ENCODE measurements at places on chromosomes 11 and 22. TPM values are rescaled to one million over a fixed set of nuclear protein-coding genes. Genes with fewer than 3 reads are reported as not detected.

Gene SLC22A12
- total RNA-seq, result not detected

Gene ZP1
- not detected for total RNA-seq

Gene TMPRSS13
- total RNA-seq, result 1.5 TPM

DNA sequence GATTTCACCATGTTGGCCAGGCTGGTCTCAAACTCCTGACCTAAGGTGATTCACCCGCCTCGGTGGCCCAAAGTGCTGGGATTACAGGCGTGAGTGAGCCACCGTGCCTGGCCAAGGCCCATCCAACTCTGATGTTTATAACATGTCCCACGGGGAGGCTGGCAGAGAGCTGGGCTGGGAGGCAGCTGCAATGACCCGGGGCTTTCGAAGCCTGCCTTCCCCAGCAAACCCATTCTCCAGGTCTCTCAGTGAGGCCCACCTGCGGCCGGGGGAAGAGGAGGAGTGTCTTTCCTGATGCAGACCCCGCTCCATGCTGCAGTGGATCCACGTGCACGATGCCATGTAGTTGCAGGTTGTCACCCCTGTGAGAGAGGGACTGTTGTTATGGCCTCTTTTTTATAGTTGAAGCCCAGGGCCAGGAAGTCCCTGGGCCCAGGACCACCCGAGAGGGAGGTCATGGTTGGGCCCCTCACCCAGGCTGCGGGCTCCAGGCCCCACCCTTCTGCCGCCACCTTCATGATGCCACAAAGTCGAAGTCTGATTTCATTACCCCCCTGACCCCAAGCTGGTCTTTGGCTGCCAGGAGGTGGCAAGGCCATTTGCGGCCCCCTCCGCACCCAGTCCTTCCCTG lies 38.3 kb downstream of the KCNJ4 start:
- no peak for DNase-seq
- no peaks in the 10 kb centered on the region for H3K36me3 ChIP-seq
- H3K4me1 ChIP-seq, result no peaks in the 10 kb centered on the region
- no peaks in the 10 kb centered on the region for H3K27me3 ChIP-seq

- no peak overlapping the region for H3K4me3 ChIP-seq
- no peaks in the 10 kb centered on the region for H3K27me3 ChIP-seq
- no peak overlapping the region for H3K27ac ChIP-seq
- H3K36me3 ChIP-seq, result no peaks in the 10 kb centered on the region
- no peaks in the 10 kb centered on the region for H3K4me1 ChIP-seq
- DNase-seq, result no peak
These were observed 118.3 kb upstream of the NAV2 start for GRCh38 chr11:19594326-19594725.

Gene C11orf52
- total RNA-seq, result not detected

DNA sequence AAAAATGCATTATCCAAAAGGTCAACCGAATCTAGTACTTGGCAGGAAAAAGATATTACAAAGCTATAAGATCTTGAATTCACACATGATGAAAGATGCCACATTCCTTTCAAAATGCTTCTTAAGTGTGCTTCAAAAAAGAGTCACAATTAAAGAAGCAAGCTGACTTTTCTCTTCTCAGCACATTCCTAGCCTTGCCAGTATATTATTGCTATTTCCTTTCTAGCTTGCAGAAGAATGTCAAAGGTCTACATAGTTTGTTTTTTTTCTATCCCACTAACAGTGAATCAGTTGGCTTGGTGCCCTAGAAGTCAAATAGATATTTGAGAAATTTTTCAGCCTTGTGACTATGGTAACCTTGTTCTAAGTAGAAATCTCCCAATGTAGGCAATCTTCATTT lies 56.8 kb downstream of the GUCY1A2 start:
- no peaks in the 10 kb centered on the region for H3K4me1 ChIP-seq
- no peak overlapping the region for H3K4me3 ChIP-seq
- DNase-seq, result no peak
- H3K36me3 ChIP-seq, result no peaks in the 10 kb centered on the region

DNA sequence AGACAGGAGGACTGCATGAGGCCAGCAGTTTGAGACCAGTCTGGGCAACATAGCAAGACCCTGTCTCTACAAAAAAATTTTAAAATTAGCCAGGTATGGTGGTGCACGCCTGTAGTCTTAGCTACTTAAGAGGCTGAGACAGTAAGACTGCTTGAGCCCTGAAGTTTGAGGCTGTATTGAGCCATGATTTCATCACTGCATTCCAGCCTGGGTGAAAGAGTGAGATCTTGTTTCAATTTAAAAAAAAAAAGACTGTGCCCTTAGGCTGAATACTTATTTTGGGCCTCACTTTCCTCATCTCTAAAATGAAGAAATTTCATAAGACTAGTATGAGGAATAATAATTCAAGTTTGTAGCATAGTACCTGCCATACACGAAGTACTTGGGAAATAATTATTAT lies 6.9 kb downstream of the AQP11 start:
- H3K4me1 ChIP-seq, result no peaks in the 10 kb centered on the region
- no peaks in the 10 kb centered on the region for H3K27me3 ChIP-seq
- no peak for DNase-seq
- H3K4me3 ChIP-seq, result no peak overlapping the region
- no peaks in the 10 kb centered on the region for H3K36me3 ChIP-seq

- no peak overlapping the region for H3K4me3 ChIP-seq
- H3K27ac ChIP-seq, result peak overlapping the region; percentile 21
- peaks cover 7% of the 10 kb centered on the region for H3K27me3 ChIP-seq
- no peaks in the 10 kb centered on the region for H3K36me3 ChIP-seq
These were observed 2.9 kb upstream of the LRRC32 start for GRCh38 chr11:76673176-76674142.

GRCh38 chr11:66849501-66850234 lies 6.4 kb downstream of the RCE1 start:
- no peaks in the 10 kb centered on the region for H3K27me3 ChIP-seq
- no peaks in the 10 kb centered on the region for H3K4me1 ChIP-seq
- peaks cover 6% of the 10 kb centered on the region for H3K36me3 ChIP-seq
- no peak overlapping the region for H3K27ac ChIP-seq
- H3K4me3 ChIP-seq, result no peak overlapping the region

Gene SHISAL1
- total RNA-seq, result not detected

Gene DCDC1
- 0.07 TPM for total RNA-seq

- no peaks in the 10 kb centered on the region for H3K36me3 ChIP-seq
- H3K4me1 ChIP-seq, result no peaks in the 10 kb centered on the region
- H3K4me3 ChIP-seq, result no peak overlapping the region
- no peak for DNase-seq
These were observed 167.0 kb upstream of the NECTIN1 start for GRCh38 chr11:119895981-119896380.

Gene ASCL2
- total RNA-seq, result 0.55 TPM

GRCh38 chr22:47030143-47030661 lies 267.8 kb downstream of the TBC1D22A start:
- H3K4me3 ChIP-seq, result no peak overlapping the region
- H3K36me3 ChIP-seq, result no peaks in the 10 kb centered on the region
- no peak for DNase-seq

Gene C11orf42
- total RNA-seq, result not detected

GRCh38 chr22:48702573-48703264 lies 1125.0 kb downstream of the BRD1 start:
- H3K36me3 ChIP-seq, result no peaks in the 10 kb centered on the region
- H3K27me3 ChIP-seq, result no peaks in the 10 kb centered on the region
- no peaks in the 10 kb centered on the region for H3K4me1 ChIP-seq
- no peak overlapping the region for H3K27ac ChIP-seq

DNA sequence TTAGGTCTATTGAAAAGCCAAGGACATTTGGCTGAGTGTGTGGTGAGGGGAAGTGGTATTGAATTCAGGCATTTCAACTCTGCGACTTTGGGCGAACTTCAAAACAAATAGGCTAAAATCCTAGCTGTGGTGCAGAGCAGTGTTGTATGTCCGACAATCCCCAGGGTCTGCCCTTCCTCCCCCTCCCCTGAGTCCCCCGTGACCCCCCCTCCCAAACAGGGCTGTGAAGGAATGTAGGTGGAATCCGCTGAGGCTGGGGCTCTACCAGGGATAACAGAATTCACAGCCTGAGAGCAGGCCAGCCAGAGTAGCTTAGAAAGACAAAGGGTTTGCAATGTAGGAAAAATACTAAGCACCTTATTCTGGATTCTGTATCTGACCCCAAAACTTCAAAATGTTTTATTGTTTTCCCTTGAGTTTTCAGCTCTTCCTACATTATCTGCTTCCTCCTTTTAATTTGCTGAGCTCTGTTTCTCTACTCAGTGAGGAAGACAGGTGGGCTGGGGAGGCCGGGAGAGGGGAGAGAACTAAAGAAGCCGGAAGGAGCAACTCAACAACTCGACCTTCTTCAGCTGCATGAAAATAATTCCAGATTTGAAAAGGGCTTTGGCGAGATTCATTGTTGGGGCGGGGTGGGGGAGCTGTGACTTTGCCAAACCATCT lies 315.2 kb downstream of the BLID start:
- no peak overlapping the region for H3K4me3 ChIP-seq
- no peak for DNase-seq
- H3K27ac ChIP-seq, result no peak overlapping the region
- no peaks in the 10 kb centered on the region for H3K27me3 ChIP-seq

DNA sequence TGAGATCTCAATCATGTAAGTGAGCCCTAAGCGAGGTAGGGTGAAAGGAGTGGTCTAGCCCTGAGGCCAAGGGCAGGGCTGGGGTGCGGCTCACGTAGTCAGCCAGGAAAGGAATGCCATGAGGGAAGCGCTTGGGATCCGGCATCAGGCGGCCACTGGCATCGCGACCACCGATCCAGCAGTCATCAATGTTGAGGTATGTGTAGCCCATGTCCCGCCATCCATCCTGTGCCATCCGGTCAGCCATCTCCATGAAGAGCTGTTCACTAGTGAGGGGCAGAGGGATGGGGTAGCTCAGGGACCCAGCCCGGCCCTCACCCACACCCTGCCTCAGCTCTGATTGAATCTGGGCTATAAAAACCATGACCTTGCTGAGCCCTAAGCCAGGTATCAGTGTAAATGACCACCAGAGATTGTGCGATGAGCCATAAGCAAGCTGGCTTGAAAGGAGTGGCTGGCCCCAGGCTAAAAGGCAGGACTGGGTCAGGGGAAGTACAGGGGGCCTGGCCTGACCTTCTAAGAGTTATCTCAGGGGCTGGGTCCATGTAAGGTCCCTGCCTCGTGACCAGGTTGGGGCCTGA lies 2.9 kb downstream of the NAGA start:
- H3K4me1 ChIP-seq, result peaks cover 21% of the 10 kb centered on the region
- no peak for DNase-seq

Gene NAV2
- 0.42 TPM for total RNA-seq

DNA sequence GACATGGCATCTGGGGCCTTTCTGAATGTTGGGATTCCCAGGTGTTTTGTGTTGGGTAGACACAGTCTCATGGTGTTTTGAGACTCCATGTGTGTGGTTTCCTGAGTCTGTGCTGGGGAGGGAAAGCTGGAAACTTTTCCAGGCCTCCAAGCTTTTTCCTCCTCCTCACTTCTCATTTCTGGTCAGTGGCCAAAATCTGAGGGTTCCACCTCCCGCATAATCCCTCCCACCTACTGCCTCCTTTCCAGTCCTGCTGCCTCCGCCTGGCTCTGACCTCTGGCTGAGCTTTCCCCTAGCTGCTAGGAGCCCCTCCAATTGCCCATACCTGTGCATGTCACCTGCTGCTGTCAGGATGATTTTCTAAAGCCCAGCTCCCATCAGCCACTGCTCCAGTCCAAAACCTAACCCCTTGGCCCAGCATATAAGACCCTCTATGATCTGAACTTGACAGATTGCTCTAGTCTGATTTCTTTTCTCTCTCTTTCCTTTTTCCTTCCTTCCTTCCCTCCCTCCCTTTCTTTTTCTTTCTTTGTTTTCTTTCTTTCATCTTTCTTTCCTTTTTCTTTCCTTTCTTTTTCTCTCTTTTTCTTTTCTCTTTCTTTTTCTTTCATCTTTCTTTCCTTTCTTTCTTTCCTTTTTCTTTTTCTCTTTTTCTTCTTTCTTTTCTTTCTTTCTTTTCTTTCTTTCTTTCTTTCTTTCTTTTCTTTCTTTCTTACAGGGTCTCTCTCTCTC lies 51.4 kb upstream of the NECTIN1 start:
- H3K27me3 ChIP-seq, result no peaks in the 10 kb centered on the region
- H3K36me3 ChIP-seq, result no peaks in the 10 kb centered on the region
- DNase-seq, result no peak
- no peaks in the 10 kb centered on the region for H3K4me1 ChIP-seq
- no peak overlapping the region for H3K4me3 ChIP-seq
- no peak overlapping the region for H3K27ac ChIP-seq

DNA sequence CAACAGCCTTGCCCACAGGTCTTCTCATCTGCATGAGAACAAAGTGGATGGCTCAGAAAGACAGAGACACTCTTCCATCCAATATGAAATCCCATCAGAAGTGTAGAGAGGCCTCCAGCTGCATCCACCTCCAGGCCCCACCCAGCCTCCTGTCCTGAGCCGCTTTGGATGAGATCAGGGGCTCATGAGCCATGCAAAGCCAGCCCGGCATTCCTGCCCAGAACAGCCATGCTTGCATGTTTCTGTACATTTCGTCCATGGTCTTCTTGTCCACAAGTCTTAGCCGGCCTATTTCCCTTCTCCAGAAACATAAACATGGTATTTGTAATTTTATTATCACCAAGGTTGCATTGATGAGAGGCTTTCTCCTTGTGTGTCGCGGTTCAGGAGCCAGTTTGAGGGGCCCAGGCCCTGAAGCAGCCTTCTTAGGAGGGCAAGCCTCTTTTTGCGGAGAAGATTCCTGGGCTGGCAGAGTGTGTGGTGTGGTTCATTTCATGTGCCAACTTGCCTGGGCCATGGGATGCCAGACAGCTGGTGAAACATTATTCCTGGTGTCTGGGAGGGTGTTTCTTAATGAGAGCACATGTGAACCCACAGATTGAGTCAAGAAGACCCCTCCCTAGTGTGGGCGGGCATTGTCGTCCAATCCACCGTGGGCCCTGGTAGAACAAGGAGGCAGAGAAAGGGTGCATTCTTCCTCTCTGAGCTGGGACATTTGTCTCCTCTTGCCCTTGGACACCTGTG lies 928.9 kb downstream of the TBC1D22A start:
- no peaks in the 10 kb centered on the region for H3K27me3 ChIP-seq
- no peak overlapping the region for H3K4me3 ChIP-seq
- H3K27ac ChIP-seq, result no peak overlapping the region
- DNase-seq, result no peak
- H3K36me3 ChIP-seq, result no peaks in the 10 kb centered on the region
- H3K4me1 ChIP-seq, result no peaks in the 10 kb centered on the region

- peak; percentile 71 for DNase-seq
- H3K36me3 ChIP-seq, result no peaks in the 10 kb centered on the region
- H3K4me3 ChIP-seq, result peak overlapping the region; percentile 49
- H3K27ac ChIP-seq, result peak overlapping the region; percentile 84
- peaks cover 83% of the 10 kb centered on the region for H3K4me1 ChIP-seq
These were observed 56.4 kb upstream of the CD44 start for GRCh38 chr11:35082321-35083180.

- H3K4me1 ChIP-seq, result no peaks in the 10 kb centered on the region
- DNase-seq, result no peak
- H3K27ac ChIP-seq, result no peak overlapping the region
These were observed 91.2 kb downstream of the DSCAML1 start for GRCh38 chr11:117705866-117706265.

Gene ENTHD1
- total RNA-seq, result 0.35 TPM

GRCh38 chr22:50105208-50106100 lies 15.6 kb downstream of the MOV10L1 start:
- H3K27me3 ChIP-seq, result no peaks in the 10 kb centered on the region
- no peaks in the 10 kb centered on the region for H3K4me1 ChIP-seq
- peak overlapping the region; percentile 12 for H3K4me3 ChIP-seq
- no peak for DNase-seq
- no peaks in the 10 kb centered on the region for H3K36me3 ChIP-seq
- H3K27ac ChIP-seq, result peak overlapping the region; percentile 6

- H3K27ac ChIP-seq, result no peak overlapping the region
- H3K27me3 ChIP-seq, result no peaks in the 10 kb centered on the region
- no peak overlapping the region for H3K4me3 ChIP-seq
- no peak for DNase-seq
- H3K4me1 ChIP-seq, result no peaks in the 10 kb centered on the region
- H3K36me3 ChIP-seq, result no peaks in the 10 kb centered on the region
These were observed 4167.4 kb upstream of the OR11H1 start for GRCh38 chr22:11360632-11361031.

Gene KDM2A
- 107 TPM for total RNA-seq

Data from CD8-positive, alpha-beta memory T cell (primary cell).